ENCODE measurements at places on chromosomes 12 and 14.

DNA sequence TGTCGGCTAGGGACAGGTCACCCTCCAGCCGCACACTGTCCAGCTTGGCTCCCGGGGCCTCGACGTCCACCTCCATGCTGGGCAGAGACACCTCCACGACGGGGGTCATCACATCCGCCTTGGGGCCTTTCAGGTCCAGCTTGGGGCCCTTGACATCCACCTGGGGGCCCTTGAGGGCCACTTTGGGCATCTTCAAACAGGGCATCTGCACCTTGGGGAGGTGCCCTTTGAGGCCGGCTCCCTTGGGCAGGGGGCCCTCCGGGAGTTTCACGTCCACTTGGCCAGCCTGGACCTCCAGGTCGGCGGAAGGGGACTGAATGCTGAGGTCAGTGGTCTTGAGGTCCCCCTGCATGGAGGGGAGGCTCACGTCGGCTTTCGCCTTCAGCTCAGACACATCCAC is 17.9 kb downstream of the PLD4 start:
- DNase-seq: no peak

GRCh38 chr12:4856596-4856995 is 53.1 kb upstream of the KCNA1 start:
- DNase-seq: no peak

GRCh38 chr14:88786715-88787114 is 6.0 kb downstream of the EML5 start:
- no peak for DNase-seq

DNA sequence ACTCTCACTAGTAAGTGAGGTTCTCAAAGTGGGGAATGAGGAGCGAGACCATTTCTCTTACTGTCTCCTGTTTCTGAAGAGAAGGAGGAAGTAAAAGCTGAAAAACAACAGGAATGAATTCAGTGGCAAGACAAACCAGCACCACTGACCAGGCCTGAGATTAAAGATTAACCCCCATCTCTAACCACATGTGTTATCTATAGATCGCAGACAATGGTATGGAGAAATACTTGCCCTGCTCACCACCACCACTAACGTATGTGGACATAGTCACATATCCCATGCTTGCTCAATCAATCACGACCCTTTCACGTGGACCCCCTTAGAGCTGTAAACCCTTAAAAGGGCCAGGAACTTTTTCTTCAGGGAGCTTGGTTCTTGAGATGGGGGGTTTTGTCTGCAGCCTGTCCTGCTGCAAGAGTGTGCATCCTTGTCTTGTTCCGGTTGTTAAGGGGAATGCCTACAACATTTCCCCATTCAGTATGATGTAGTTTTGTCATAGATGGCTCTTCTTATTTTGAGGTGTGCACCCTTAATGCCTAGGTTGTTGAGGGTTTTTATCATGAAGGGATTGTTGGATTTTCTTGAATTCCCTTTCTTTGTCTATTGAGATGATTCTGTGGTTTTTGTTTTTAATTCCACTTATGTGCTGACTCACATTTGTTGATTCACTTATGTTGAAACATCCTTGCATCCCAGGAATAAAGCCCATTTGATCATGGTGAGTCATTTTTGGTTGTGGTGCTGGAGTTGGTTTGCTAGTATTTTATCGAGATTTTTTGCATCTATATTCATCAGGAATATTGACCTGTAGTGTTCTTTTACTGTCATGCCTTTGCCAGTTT is 698.8 kb upstream of the LMO3 start:
- DNase-seq: no peak

- DNase-seq: no peak
These were observed 461.4 kb downstream of the NRXN3 start for GRCh38 chr14:78631551-78631950.
